ENCODE measurements at places on chromosomes 5 and 9. TPM values are rescaled to one million over a fixed set of nuclear protein-coding genes. Genes with fewer than 3 reads are reported as not detected.

Gene PCDHA9
- total RNA-seq = 3.8 TPM

GRCh38 chr9:37602817-37603216 is 10.4 kb upstream of the TOMM5 start:
- no peak for DNase-seq

GRCh38 chr9:130981756-130982137 is 27.2 kb upstream of the LAMC3 start:
- DNase-seq = no peak

DNA sequence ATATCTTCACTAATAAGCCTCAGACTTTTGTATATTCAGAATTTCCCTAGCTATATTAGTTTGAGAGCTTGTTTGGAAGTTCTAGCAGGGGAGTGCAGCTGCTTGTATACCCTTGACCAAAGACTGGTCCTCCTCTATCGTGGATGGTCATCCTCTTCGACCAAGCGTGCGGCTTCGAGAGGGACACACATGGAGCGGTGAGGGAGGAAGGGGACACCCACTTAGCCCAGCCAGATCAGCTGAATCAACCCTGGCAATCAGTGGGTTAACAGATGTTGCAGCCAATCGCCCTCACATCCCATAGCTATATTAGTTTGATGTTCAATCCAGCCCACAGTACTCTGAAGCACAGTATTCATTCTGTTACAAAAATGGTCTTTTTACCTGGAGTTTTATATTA is 3.2 kb downstream of the CAVIN4 start:
- no peak for DNase-seq

DNA sequence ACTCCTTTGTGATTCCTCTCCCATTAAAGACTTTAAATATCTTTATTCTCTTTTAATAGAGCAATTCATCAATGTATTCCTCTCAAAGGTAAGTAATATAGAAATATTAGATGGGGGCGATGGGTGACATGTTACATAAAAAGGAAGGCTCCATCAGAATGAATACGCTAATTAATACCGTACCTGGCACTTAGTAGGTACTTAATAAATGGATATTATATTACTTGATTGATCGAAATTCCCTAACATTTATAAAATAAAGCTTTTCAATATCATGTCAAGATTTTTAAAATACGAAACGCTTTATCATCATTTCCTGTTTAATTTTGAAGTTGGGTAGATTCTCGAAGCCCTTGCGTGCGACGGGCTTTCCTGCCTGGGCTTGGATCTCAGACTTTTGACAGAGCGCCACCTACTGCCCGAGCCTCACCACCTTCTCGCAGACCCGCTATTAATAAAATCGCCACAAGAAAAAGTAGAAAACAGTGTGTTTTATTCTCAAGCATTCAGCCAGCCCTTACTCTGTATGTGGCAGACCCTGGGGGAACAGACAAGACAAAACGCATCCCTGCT is 99.4 kb downstream of the C5orf15 start:
- DNase-seq = peak; percentile 50

- DNase-seq = no peak
These were observed 81.3 kb downstream of the THBS4 start for GRCh38 chr5:80116465-80116864.

- no peak for DNase-seq
These were observed 34.6 kb upstream of the CCL21 start for GRCh38 chr9:34744295-34745221.

DNA sequence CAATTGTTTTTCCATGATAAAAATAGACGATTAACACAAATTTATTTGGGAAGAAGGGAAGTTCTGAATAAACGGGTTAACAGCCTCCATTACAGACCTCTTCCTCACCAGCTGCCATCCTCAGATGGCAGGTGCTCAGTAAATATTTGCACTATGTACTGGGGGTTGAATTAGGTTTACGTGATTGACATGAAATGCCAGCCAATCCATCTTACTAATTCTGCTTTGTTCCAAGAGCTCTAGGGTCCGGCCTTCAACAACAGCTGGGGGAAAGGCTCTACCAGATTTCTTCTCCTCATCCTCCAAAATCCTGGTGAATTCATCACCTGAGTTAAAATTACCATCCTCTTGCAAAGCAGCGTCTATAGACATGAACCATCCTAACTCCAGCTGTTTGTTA is 104.6 kb downstream of the MTX3 start:
- DNase-seq = no peak

DNA sequence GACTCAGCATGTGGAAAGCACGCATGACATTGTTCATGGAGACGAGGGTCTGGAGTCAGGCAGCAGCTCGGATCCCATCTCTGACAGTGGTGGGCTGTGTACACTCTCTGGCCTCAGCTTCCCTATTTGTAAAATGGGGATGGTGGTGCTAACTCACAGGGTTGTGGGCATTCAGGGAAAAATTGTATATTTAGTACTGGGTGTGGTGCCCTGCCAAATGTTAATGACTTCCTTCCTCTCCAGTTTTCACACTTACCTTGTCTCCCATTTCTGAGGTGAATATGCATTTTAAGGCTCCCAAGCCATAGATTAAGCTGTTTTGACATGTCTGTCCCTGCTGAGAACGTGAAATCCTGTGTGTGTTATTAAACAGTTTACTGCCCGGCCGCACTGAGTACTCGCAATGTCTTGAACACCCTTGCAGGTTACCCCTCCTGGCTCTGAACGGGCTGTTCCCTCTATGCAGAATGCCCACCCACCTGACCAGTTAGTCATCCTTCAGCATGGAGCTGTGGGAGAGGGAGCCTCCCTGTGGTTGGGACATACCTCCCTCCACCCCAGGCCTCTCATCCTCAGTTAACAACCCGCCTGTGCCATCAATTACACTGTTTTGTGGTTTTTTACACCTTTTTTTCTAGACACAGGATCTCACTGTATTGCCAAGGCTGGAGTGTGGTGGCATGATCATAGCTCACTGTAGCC is 25.8 kb downstream of the TJP2 start:
- DNase-seq = no peak

- no peak for DNase-seq
These were observed 108.2 kb downstream of the TTLL11 start for GRCh38 chr9:121984726-121985402.

All from progenitor cell of endocrine pancreas (in vitro differentiated cells).